Stimulated activated naive CD8-positive, alpha-beta T cell treated with anti-CD3 and anti-CD28 coated beads, Interleukin-15, Interleukin-2, amounts not matched to agents 100 U/mL and 50 U/mL, for 24 hours (primary cell): ENCODE measurements at places on chromosomes 7 and 10.

- DNase-seq, result no peak
These were observed 285.6 kb downstream of the HGF start for GRCh38 chr7:81484261-81484660.

DNA sequence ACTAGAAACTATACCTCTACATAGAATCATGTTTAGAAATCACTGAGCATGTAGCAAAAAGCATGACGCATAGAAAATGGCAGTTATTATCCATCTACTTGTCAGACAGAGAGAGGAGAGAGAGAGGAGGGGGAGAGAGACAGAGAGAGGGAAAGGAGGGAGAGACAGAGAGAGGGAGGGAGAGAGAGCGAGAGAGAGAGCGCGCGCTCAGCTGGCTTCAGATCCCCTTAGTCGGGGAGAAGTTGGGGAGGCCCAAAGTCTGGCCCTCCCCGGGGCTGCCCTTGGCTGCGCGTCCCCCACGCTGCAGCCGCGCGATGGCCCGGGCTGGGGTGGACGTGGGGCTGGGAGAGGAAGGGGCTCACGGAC is 37.0 kb downstream of the CNPY1 start:
- DNase-seq, result no peak

DNA sequence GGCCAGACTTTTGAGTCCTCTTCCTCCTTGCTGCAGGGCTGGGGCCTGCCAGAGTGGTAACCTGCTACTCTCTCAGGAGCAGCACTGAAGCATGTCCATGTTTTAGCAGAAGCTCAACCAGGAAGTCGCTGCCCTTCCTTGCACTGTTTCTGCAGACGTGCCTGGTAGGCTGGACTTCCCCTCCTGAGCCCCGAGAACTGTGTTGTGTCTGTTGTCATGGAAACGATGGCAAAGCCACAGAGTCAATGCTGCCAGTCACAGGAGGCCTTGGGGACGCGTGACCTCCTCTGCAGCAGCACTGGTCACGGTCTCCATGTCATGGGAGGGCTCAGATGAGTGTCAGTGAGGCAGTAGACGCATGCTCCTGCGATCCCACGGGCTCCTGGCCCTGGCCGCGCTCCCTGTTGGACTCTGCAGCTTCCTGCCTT is 145.5 kb downstream of the FANK1 start:
- DNase-seq, result peak; percentile 74

DNA sequence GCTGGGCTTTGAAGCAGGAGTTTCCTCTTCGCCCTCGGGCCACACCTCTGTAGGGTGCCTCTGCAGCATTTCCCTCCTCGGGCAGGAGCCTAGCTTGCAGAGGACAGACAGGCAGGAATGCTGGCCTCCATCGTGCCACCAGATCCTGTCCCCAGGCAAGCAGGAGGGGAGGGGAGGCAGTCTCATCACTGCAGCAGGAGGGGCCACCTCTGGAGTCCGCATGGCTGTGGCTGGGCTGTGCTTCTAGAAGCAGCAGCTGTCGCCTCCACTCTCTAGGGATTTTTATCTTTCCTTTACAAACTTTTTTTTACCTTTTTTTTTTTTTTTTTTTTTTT is 181.4 kb downstream of the CUX1 start:
- no peak for DNase-seq

GRCh38 chr7:100065452-100066186 is 15.9 kb downstream of the ZNF3 start:
- no peak for DNase-seq

DNA sequence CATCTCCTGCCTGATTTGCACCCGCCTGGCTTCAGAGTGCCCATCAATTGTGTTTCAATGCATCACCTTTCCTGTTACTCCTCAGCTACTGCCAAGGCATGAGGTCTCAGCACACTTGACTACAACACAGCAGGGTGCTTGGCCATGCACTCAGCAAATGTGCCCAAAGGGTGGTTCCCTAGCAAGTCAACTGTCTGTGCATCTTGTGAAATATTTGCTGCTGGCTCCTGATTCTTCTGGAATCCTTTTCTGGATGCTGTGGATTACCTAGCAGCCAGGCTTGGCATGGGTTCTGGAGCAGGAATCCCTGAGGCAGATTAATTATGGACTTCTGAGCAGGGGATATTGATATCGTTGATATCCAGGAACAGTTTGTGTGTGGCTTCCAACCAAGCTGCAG is 662.6 kb upstream of the MGMT start:
- no peak for DNase-seq

GRCh38 chr10:25820874-25821273 is 113.2 kb upstream of the MYO3A start:
- no peak for DNase-seq

GRCh38 chr10:131272897-131273451 is 38.5 kb downstream of the TCERG1L start:
- DNase-seq, result no peak

DNA sequence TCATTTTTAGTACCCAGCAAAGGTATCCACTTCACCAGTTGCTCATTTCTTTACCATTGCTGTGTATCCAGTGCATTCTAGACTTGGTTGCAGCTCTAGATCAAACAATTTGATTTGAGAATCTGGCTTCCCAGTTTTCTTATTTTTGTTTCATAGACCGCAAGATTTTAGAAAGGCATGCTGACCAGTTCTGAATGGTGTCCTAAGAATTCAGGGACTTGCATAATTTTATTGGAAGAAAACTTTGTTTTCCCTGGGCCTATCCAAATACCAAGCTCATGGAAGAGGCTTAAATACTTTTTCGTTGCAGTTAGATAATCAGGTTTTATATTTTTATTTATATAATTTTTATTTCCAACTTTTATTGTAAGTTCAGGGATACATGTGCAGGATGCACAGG is 58.3 kb downstream of the BICC1 start:
- DNase-seq, result no peak

DNA sequence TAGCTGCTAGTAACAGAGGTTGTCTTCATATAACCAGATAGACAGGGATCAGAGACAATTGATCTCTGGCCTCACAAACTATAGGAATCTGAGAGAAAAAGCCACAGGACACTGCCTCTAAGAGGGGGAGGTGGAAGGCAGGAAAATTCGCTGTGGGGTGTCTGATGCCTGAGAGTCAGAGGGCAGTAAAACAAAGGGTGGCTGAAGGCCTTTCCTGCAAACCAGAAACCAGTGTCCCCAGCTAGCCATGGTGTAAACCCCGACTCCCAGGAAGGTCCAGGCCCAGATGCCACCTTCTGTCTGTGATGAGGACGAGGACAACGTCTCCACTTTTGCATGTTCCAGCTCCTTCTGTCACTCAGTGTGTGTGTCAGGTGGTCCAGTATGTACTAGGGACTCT is 215.1 kb downstream of the ADARB2 start:
- DNase-seq, result no peak

DNA sequence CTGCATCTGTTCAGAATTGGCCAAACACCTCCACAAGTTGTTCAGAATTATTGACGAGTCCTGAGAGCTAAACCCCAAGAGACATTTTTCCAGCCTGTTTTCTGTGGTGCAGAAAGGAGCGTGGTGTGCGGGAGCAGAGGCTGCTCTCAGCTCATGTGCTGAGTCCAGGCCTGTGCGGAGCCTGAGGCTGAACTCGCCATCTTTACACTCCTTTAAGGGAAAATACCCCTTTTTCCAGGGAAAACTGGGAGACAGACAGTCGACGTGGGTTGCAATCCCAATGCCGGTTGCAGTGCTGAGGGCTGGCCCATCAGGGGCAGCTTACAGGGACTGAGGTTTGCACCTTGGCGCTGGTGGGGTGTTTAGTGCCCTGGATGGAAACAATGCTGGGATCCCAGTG is 112.2 kb downstream of the ADARB2 start:
- DNase-seq, result no peak

DNA sequence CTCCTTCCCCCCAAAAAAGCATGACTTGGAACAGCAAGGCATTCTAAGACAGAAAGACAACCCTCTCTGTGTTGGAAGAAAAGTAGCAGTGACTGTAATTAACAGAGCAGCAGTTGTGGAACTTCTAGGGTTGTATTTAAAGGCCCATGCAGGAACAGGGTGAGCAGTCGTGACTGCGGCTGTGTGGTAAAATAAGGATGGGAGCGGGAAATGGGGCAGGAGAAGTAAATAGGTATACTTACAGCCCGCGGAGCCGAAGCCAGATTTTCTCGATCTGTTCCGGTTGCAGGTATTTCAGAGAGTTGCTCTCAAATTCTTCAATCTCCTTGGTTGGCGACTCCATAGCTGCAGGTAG is 179 bp downstream of the PDE1C start:
- no peak for DNase-seq

- no peak for DNase-seq
These were observed 34.0 kb downstream of the AHCYL2 start for GRCh38 chr7:129258649-129259389.

DNA sequence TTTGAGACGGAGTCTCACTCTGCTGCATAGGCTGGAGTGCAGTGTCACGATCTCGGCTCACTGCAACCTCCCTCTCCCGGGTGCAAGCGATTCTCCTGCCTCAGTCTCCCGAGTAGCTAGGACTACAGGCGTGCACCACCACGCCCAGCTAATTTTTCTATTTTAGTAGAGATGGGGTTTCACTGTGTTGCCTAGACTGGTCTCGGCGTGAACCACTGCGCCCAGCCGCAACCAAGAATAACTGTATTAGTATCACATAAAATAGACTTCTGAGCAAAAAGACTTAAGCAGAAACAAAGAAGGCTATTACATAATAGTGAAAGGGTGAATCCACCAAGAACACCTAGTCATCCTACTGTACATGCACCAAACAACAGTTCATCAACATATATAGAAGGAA is 67.6 kb upstream of the TFEC start:
- DNase-seq, result no peak

DNA sequence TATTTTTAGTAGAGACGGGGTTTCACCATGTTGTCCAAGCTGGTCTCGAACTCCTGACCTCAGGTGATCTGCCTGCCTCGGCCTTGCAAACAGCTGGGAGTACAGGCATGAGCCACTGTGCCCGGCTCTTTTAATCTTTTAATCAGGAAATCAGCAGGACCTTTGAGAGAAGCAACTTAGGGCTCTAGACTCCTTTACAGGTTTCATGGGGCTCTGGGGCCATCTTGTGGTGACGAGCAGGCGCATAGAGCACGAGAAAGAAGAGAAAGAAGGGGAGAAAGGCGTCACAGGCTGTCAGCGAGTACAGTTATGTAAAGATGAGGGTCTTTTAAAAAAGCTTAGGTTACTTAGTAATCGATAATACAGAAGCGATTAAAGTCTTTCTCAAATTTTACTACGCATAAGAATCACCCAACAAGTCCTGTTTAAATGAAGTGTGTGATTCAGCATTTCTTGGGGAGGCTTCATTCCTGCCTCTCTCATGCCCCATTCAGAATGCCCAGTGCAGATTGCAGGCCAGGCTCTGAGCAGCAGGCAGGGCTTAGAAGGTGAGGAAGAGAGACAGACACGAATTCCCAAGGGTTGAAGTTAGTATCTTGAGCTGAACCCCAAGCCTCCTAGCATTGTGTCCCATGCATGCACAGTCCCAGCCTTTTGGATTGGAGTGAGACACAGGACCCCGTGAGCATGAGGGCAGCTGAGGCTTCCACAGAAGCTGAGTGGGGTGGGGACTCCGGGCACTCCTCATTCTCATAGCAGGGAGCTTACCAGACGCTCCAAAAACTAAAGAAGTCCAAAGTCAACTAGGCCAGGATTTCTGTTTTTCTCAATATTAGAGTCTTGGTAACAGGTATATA is 23.6 kb upstream of the PFKP start:
- DNase-seq, result peak; percentile 55

GRCh38 chr10:122293156-122293960 is 22.3 kb downstream of the BTBD16 start:
- no peak for DNase-seq

GRCh38 chr10:14659626-14660196 is 115.0 kb downstream of the FAM107B start:
- peak; percentile 54 for DNase-seq

- no peak for DNase-seq
These were observed 313.9 kb upstream of the ZNF32 start for GRCh38 chr10:43962346-43963191.

- peak; percentile 70 for DNase-seq
These were observed 103.8 kb upstream of the PPIF start for GRCh38 chr10:79243181-79244067.

DNA sequence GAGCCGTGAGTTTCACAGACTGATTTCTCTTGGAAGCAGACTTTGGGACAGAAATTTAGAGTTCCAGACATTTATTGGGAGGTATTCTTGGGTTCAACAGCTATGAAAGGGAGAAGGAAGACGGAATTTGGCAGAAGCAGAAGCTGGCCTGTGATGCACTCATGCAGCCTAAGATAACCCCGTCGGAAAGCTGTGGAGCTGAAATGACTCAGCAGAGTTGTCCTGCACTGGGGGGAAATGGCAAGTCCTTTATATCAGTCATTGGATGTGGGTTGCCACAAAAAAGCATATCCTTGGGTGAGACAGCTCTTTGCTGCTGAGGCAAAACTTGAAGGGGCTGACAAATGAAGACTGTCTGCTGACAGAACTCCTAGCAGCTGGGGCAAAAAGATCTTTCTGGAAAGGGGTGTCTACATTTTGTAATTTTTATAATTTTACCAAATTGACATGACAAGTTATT is 11.5 kb upstream of the MICU1 start:
- peak; percentile 34 for DNase-seq

DNA sequence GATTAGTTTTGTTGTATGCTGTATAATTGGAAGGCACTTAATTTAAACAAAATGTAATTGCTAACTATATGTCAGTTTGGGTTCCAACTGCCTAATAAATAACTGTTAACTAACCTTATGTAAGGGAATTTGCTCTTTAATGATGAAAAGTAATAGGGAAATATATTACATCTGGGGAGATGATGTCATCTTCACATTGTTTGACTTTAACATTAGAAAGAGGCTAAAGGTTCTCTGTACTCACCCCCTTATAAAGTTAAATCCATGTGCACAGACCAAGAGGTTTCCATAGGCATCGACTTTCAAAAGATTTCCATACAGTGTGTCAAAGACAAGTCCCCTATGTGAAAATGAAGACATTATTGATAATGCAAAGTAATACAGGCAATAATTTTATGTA is 87.6 kb downstream of the NT5C2 start:
- DNase-seq, result no peak

DNA sequence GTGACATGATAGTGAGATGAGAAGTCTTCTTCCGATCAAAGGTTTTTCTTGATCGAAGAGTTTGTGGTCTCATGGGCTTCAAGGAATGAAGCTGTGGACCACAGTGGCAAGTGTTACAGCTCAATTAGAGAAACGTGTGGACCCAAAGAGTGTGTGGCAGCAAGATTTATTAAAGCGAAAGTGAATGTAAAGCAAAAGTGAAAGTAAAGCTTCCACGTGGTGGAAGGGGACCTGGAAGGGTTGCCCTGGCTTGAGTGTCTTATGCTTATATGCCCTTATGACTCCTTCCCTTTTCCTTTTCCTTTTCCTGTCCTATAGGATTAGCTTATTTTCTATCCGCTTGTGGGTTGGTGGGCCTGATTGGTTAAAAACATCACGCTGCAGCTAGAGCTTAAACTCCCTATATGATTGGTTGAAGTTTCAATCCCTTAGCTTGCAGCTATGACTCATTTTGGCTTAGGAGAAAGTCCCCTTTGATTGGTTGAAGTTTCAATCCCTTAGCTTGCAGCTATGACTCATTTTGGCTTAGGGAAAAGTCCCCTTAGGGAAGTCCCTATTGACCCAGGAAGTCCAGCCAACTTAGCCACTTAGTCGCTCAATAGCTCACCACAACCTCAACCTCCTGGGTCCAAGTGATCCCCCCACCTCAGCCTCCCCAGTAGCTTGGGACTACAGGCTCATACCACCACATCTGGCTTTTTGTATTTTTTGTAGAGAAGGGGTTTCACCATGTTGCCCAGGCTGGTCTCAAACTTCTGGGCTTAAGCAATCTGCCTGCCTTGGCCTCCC is 34.7 kb downstream of the MRPS24 start:
- DNase-seq, result peak; percentile 27

GRCh38 chr10:18308600-18308999 is 168.4 kb downstream of the CACNB2 start:
- DNase-seq, result no peak
